ENCODE measurements at places on chromosomes 4 and X.
A peak's percentile ranks its signal among the peaks of the same experiment; 100 is the strongest.

DNA sequence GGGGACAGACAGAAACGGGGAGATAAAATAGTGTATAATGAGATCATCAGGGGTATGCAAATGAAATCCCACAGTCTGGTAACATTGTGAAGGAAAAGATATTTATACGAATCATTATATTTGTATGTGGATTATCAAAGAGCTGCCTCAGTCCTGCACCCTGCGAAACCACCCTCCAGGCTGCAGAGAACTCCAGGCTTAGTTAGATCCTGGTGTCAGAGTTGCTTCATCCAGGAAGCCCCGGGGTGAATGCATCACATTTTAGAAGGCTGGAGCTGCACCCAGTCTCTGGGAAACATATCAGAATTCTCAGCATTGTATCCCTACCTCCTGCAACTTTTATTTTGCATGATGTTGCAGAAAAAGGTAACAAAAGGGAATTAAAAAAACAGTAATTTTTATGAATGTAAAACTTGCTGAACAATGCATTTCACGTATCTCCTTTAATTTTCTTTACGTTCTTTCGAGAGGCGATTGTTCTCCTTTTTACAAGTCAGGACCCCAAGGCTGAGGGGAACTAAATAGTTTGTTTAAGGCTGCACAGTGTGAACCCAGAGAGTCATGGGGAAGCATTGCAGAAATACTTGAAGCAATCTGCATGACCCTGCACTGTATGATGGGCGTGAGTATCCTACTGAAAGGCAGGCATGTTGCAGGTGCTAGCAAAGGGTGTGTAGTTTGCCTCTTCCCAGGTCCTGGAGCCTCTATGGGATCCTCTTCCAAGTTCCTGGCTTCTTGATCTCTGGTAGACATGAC, 299.5 kb upstream of the CLNK start:
- peak; percentile 15 for DNase-seq

- DNase-seq = peak; percentile 48
Measured at GRCh38 chr4:87009095-87009648, 74.4 kb downstream of the AFF1 start.

DNA sequence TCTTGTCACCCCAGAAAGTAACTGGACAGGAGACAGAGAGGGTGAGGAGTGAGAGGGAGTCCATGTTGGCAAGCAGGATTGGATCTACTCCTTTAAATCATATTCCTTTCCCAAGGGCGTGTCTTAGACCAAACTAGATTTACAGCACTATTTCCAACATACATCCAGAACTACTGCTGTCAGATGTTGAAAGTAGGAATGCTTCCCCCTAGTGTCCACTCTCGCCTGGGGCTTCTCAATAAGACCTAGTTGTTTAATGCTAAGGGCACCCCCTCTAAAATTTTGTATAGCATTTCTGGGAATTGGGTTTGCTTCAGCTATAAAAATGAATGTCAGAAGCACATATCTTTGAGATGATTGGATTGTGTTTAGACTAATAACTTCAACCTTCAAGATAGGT, 13.3 kb downstream of the OFD1 start:
- peak; percentile 73 for DNase-seq

DNA sequence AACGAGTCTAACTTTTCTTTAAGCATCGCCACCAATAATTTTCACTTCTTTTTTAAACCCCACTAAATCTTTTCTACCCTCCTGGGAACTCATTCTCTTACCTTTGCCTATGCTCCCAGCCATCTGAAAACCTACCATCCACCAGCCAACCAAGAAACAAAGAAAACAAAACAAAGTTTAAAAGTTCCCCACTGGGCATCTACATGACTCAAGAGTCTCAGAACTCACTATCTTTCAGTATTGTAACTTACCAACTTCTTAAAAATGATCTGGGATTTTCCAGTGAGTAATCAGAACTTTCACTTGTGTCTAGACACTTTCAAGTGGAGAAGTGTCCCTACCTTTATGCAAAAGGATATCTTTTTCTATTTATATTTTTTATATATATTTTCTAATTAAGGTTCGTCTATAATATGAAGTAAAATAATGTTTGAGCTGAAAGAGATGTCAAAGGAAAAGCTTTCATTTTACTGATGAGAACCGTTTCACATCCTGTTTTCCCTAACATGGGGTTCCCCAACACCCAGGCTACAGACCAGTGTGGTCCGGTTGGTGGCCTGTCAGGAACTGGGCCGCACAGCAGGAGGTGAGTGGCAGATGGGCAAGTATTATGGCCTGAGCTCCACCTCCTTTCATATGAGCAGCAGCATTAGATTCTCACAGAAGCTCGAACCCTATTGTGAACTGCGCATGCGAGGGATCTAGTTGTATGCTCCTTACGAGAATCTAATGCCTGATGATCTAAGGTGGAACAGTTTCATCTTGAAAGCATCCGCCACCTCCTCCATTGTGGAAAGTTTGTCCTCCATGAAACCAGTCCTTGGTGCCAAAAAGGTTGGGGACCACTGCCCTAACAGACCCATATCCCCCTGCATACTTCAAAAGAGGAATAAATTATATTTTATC, 9.8 kb upstream of the TIGD2 start:
- DNase-seq = no peak

DNA sequence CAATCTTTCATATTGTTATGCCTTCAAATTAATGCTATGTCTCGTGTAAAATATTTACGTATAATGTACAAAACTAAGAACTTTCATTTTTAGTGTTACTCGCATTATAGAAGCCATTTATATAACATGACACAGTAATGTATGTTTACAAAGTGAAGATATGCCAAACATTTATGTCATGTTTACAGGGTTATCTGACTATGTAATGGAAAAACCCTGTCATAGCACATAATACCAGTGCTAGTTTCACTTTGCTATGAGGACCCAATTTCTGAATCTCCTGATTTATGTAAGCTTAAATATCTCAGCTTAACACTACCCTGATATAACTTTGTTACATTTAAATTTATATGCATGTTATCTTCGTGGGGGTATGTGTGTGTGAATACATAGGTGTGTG, 233.1 kb downstream of the FAT4 start:
- no peak for DNase-seq

- DNase-seq = no peak
Measured at GRCh38 chrX:65686236-65686635, 18.8 kb downstream of the MSN start.

GRCh38 chrX:13898603-13899002, 81.7 kb upstream of the GPM6B start:
- no peak for DNase-seq

GRCh38 chrX:126836186-126836585, 16.7 kb downstream of the PRR32 start:
- DNase-seq = peak; percentile 54

- peak; percentile 69 for DNase-seq
Measured at GRCh38 chrX:65034668-65035445, 58.6 kb upstream of the ZC4H2 start.

DNA sequence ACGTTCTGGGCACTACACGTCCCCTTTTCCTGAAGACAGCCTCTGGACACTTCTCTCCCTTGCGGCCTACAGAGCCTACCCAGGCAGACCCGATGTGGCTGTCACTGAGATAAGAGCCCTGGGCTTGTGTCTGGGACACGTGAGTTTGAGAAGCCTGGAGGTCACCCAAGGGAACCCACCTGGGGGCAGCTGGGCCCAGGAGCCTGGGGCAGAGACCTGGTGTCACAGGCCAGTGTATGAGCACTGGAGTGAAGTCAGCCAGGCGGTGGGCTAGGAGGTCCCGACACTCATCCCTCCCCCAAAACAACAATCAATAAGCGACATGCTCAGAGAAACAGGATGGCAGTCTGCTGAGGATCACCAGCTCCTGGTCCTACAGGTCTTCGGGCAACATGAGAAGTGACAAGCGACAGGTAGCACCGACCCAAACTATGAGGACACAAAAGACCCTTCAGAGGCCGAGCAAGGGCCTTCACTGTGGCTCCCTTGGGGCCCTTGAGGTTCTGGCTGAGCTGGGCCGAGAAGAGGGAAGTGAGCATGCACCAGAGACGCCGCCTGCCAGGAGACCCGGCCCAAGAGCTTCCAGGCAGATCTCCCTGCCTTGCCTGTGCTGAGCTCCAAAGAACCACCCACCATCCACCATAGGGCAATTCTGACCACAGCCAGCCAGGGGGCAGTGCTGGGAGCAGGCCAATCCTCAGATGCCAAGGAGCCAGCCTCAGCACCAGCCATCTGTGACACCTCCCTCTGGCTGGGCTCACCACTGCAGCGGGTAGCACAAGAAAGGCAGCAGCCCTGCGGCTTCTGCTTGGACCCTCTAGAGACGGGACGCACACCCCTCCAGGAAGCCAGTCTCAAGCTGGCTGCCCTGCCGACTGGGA, 11.0 kb upstream of the DUSP9 start:
- DNase-seq = no peak

- DNase-seq = no peak
Measured at GRCh38 chrX:153776611-153777045, 4.2 kb upstream of the SRPK3 start.

- DNase-seq = no peak
Measured at GRCh38 chr4:146061610-146062334, 113.7 kb upstream of the LSM6 start.

DNA sequence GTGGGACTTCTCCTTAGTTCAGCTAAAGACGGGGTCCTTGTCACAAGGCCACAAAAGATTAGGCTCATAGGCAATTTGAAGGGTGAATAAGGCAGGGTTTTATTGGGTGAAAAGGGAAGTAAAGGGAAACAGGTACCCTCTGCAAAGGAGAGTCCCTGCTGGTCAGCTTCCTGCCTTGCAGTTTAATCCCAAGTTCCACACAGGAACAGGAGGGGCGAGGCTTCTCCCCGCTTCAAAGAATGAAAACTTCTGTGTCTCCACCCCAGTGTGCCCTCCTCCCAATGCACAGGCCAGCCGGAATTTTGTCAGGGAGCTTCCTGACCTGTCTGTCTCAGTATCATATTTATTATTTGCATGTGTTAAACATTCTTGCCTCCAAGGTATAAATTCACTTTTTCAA, 37.1 kb downstream of the ITM2A start:
- DNase-seq = no peak

DNA sequence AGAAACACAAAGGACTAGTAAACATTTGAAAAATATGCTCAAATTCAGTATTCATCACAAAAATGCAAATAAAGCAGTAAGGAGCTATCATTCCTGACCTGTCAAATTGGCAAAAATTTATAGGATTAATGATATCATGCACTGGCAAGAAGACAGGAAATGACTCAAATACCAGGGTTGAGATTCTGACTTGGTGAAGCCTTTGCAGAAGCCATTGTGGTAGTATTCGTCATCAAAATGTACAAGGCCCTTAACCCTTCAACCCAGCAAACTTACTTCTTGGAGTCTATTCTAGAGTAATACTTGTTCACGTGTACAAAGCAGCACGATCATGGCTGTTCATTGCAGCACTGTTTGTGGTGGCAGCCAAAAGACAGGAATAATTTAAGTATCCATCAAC, 132.4 kb downstream of the ENOX2 start:
- no peak for DNase-seq

DNA sequence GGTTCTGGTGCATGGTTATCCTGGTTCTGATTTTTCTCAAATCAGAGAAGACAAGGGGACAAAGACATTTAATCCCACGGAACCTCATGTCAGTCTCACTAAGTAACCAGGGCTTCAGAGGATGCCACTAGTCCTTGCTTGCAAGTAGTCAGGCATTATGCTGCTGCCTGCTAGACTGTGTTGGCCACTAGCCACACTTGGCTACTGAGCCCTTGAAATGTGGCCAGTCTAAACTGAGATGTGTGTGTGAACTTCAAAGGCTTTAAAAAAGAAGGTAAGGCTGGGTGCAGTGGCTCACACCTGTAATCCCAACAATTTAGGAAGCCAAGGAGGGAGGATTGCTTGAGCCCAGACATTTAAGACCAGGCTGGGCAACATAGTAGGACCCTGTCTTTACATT, 48.6 kb upstream of the IGFBP7 start:
- DNase-seq = peak; percentile 30

DNA sequence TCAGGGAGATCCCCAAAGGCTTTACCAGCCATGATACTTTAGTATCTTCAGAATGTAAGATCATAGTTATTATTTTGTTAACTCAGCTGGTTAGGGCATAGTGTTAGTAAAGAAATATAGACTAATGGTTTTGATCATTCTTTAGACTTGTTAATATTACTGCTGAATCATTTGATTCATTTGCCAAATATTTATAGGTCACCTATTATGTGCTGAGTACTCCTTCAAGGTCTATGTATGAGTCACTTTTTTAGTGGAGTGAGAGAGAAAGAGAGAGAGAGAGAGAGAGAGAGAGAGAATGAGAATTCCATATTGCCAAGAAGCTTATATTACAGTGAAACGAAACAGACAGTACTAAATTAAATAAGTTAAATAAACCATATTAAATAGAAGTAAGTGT, 110.3 kb downstream of the UBE2NL start:
- no peak for DNase-seq

DNA sequence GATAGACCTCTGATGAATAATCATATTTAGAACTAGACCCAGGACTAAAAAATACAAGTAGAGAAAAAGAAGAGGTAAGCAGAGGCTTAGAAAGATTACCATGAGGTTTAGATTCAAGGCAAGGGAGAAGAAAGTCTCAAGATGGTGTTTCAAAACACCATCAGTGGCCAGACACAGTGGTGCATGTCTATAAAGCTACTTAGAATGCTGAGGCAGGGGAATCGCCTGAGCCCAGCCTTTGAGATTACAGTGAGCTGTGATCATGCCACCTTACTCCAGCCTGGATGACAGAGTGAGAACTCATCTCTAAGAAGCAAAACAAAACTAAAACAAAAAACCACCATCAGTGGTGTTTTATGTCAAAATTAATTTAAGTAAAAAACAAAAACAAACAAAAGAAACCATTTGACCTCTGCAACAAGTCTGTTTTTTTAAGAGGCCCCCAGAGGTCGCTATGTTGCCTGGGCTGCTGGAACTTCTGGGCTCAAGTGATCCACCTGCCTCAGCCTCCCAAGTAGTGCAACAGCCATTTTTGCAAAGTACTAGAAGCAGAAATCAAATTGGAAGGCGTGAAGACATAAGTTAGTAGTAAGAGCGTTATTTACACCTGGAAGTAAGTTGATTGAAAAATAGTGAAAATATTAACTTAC, 784.3 kb downstream of the ADGRL3 start:
- no peak for DNase-seq

DNA sequence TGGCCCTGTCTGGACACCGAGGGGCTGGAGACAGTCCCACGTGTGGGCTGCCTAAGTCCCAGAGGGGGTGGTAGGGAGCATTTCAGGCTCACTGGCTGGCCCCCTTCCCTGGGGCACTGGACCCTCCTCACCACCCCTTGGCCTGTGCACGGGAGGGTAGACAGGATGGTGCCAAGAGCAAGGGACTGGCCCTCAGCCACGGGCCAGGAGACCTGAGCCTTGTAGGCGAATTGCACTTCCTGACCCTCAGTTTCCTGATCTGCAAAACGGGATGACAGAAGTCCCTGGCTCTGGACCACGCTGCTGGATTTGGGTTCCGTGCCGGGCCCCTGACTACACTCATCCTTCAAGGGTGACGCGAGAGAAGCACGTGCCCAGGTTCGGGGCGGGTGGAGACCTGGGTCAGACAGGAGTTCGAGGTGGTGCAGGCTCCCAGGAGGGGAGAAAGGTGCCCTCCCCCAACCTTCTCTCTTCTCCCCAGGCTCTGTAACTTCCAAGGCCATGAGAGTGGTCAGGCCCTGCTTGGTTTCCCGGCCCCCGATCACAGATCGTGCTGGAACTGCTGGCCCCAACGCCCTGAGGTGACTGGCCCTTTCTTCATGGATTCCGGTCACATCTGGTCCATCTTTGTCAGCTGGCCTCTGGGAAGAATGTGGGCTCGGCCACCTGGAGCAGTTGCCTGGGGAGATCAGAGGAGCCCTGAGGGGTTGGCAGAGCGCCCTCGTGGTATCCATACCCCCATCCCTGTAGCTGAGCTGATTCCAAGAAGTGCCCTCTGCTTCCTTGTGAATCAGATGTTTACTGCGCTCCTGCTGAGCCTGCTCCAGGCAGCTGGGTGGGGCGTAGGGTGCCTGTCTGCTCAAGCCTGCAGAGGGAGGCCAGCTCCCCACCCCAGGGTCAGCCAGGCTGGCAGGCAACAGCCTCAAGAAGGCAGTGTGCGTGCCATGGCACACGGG, 3.3 kb downstream of the SH3BP2 start:
- no peak for DNase-seq
